ENCODE measurements at places on chromosomes 6 and 20.

DNA sequence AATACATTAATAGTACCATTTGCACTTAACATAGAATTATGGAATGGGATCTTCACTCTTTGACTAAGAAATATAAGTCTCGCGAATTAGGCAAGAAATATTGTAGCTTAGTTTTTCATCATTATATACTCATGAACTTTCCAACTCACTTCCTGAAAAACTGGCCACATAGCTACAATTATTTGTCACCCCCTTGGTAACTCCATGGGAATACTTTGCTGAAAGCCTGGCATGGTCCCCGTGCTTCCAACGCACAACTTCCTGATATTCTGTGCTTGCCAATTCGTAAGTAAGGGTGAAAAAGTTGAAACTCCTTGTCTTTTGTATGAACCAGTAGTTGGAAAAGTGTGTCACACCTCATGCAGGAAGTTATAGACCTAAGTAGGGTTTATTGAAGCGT lies 23.7 kb upstream of the HLA-DQA1 start:
- DNase-seq = no peak

DNA sequence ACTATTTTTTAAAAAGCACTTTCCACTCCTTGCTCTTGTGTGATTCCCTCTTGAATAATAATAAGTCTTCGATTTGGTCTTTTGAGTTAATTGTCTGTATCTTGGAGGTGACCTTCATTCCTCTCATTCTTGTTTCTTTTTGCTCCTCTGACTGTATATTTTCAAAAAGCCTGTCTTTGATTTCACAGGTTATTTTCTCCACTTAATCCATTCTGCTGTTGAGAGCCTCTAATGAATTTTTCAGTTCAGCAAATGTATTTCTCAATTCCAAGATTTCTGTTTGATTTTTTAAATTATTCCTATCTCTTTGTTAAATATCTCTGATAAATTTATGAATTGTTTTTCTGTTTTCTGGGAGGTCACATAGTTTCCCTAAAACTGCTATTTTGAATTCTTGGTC lies 21.7 kb upstream of the KIAA1586 start:
- DNase-seq = no peak

- DNase-seq = peak; percentile 21
Measured at GRCh38 chr6:137589067-137589848, 95.1 kb upstream of the OLIG3 start.

- no peak for DNase-seq
Measured at GRCh38 chr6:104705095-104705707, 154.5 kb downstream of the HACE1 start.
